AG08396 (cell line): ENCODE measurements at places on chromosomes 3 and 15.

DNA sequence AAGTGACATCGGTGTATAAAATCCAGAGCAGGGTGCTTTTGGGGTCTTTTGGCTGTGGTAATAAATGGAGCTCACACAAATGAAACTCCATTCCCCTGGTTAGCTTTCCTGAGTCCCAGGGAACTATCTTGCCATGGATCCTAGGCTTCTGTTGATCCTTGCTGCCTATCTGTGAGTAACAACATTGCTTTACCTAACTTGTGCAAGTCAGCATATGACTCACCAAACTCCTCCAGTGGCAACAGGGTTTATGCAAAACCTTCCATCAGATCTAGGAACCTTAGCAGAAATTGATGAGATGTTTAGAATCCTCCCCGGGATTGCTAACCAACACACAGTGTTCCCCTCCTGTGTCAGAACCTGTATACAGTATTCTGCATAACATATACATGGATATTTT is 105.4 kb downstream of the SCAPER start:
- DNase-seq = peak; percentile 63

DNA sequence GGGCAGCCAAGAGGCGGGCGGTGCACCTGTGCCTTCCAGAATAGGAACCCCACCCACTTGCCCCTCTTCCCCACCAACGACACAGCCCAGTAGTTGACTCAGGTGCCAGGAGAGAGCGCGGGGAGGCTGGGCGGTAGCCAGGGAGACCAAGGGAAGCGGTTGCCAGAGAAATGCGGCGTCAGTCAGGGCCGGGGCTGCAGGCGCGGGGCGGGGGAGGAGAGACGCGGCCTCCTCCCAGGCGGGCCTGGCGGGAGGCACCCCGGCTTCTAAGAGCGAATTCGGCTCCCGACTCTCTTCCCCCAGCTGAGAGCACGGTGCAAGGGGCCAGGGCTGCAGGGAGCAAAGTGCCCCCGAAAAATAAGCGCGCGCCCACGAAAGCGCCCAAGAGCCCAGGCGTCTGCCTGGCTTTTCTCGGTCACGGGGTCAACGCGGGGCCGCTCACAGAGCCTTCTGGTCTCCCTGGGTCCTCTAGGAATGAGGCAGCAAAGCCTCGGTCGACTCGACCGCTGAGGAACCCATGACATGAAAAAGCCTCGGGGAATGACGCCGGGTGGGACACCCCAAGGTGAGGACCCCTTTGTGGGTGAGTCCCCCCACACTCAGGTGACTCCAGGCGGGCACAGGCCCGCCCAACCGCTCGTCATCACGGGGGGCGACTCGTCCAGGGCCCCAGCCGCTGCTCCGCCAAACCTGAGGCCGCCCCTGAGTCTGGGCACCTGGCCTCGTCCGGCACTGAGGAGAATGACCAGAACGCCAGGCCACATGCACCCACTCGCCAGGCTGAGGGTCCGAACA is 716 bp downstream of the CPEB1 start:
- DNase-seq = no peak

DNA sequence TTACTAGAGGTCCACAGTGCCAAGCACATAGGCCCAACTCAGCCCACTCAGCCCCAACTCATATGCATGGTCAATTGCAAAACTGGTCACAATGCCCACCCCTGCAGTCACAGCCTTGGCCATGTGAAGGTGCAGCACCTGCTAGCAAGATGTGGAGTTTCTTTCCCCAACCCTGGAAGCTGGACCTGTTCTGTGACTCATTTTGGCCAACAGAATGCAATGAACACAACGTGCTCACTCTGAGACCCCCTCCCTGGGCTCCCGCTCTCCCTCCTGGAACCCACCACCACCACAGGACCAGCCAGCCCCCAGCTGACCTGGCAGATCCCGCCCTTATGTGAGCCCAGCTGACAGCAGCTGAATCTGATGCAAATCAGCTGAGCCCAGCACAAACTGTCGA is 34.4 kb downstream of the ALDH1L1 start:
- no peak for DNase-seq

DNA sequence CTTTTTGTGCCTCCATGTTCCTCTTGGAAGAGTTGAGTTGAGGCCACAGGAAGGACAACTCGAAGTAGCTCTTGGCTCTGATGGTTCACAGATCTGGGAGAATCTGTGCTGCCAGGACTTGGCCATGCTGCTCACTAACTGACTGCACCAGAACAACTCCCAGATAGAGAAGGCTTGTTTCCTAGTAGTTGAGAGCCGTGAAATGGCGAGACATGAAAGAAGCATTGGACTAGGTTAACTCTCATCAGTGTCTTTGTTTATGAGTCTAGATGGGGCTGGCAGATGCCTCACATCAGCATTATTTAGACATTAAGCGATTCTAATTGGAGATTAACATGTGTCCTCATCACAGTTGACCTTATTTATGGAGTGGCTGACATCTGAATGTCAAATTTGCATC is 92.9 kb upstream of the AGBL1 start:
- no peak for DNase-seq
